ENCODE measurements at places on chromosomes 6 and 20.

DNA sequence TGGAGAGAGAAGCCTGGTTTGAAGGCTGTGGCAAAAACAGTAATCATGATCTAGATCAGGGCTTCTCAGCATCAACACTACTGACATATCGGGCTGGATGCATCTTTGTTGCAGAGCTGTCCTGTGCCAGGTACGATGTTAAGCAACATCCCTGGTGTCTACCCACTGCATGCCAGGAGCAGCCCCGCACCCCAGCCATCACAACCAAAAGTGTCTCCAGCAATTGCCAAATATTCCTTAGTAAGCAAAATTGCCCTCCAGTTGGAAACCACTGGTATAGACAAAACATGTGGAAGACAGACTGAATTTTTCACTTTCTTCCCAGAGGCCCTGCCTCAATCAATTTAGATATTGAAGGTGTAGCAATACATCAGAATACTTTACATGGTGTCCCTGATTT is 147.6 kb upstream of the NRN1 start:
- DNase-seq, result no peak

DNA sequence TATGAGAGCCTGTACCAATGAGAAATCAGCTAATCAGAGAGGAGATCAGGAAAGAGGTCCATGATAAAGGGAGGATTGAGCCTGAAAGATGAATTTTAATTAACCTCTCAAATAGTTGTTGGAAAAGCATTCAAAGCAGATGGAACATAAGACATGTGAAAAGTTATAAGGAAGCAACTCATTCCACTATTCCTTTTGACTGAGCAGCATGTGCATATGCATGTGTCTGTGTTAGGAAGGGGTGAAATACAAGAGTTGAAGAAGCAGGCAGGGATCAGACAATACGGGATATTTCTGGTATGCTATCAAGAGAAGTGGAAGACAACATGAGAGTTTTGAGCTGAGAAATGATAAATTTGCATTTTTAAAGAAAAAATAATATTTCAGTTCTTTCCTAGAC is 624.8 kb upstream of the PTCHD4 start:
- DNase-seq, result no peak

GRCh38 chr6:40586369-40587201 is 579 bp downstream of the LRFN2 start:
- no peak for DNase-seq

DNA sequence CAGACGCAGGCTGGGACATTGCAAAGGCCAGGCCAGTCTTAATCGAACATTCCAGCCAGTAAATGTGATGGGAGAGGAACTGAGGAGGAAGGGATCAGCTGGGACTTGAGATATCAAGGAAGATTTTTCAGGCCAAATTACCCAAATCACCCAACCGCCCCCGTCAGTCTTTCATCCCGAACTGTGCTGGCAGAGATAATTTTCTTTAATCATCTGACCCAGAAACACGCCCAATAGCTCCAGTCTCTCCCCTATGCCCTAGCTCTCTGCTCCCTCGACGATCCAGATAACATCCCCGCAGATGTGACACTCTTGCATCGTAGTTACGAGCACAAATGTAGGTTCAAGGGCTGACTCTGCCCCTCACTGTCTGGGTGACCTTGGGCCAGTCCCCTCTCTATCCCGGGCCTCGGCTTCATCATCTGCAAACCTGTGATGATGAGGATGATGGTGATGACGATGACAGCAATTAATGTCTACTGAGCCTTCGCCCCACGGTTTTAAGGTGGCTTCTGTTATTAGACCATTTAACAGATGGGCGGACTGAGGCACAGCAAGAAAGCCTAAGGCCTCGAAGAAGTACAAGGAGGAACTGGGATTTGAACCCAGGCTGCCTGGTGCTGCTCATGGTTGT is 118.6 kb downstream of the PREX1 start:
- no peak for DNase-seq

- no peak for DNase-seq
Observed at GRCh38 chr20:44030394-44030793, 115.7 kb downstream of the TOX2 start.

DNA sequence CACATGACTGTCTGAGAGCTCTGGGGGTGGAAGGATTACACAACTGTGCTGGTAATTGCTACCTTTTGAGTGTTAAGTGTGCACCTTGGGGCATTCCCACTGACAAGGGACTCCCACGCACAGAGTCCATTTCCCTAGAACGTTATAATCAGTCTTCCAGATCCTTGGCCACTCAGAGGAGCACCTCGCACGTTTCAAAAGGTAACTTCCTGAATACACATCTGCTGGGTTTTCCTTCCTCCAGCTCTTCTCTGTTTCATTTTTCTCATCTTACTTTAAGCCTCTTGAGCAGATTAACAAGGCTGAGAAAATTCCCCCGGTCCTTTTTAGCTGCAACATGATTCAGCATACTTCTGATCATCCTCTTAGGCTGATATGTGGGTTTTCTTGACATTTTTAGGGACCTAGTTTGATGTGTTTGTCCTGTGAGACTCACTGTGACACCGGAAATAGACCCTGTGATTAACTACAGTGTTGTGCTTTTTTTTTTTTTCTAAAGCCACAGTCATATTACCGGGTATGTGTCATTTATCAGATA is 98.4 kb upstream of the DUSP22 start:
- peak; percentile 85 for DNase-seq

GRCh38 chr6:20058912-20059311 is 153.4 kb downstream of the MBOAT1 start:
- no peak for DNase-seq

DNA sequence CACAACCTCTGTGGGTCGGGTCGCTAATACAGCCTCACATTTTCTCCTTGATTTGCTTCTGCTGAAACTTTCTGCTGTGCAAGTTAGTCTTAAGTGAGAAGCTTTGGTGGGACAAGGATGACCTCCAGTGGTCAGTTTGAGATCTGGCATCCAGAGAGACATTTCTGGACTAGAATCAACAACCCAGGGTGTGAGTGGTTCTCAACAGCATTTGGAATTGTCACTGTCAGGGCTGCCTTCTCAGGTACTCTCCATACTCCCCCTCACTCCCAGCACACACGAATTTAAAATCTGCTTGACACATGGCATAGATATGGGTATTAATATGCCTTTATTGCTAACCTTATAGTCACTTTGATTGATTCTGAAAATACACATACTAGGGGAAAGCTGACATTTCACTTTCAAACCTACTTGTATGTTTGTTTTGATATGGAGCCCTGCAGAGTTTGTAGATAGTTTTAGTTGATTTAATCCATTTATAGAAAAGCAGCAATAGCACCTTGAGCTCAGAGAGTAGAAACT is 13.2 kb downstream of the OTOR start:
- DNase-seq, result peak; percentile 55

- no peak for DNase-seq
Observed at GRCh38 chr6:102670735-102671134, 1277.2 kb downstream of the GRIK2 start.

DNA sequence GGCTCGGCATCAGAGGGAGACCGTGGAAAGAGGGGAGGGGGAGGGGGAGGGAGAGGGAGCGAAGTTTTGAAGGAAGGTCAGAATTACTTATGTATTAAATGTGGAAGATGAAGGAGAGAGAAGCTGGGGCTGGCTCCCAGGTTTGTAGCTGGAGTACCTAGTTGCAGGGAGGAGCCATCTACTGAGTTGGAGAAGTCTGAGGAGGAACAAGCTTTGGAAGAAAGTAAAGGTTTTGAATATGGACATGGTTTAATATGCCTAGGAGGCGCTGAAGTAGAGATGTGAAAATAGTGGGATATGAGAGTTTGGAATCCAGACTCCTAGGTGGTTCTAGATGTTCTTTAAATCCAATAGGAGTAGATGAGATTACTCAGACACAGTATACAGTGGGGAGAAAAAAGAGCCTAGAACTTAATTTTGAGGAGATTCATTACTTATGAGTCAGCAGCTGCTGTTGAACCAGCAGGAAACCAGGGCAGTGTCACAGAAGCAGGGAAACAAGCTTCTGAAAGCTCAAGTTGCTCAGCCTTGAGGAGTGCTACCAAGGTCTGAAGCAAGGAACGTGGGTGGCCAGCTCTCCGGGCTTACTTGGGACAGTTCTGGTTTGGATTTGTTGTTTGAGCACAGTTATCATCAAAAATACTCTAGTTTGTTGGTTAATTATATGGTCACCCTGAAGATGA is 149.3 kb downstream of the UTRN start:
- no peak for DNase-seq

GRCh38 chr20:62122654-62123449 is 577 bp downstream of the LSM14B start:
- DNase-seq, result peak; percentile 26

GRCh38 chr6:20109526-20109925 is 102.7 kb downstream of the MBOAT1 start:
- DNase-seq, result no peak

- no peak for DNase-seq
Observed at GRCh38 chr20:24745617-24746350, 203.3 kb upstream of the CST7 start.

DNA sequence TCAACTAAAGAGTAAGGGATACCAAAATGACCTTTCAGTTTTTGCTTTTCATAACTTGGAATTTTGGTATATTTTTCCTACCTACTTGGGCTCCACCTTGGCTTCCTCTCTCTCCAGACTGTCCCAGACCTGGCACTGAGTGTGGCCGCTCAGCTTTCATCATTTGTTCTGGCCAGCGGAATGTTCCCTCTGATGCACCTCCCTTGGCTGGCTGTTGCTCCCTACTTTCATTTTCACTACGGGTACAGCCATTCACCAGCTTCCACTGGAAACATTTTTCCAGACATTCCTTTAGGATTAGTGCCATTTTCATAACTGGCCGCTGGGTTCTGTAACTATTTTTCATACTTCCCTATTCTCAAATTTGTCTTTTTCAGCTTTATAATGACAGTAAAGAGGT is 487.4 kb downstream of the TENT5A start:
- no peak for DNase-seq
